CD4-positive, alpha-beta T cell treated with Interleukin-2 at 100 ng/mL for 4 hours (primary cell): ENCODE measurements at places on chromosomes 2 and 18.

DNA sequence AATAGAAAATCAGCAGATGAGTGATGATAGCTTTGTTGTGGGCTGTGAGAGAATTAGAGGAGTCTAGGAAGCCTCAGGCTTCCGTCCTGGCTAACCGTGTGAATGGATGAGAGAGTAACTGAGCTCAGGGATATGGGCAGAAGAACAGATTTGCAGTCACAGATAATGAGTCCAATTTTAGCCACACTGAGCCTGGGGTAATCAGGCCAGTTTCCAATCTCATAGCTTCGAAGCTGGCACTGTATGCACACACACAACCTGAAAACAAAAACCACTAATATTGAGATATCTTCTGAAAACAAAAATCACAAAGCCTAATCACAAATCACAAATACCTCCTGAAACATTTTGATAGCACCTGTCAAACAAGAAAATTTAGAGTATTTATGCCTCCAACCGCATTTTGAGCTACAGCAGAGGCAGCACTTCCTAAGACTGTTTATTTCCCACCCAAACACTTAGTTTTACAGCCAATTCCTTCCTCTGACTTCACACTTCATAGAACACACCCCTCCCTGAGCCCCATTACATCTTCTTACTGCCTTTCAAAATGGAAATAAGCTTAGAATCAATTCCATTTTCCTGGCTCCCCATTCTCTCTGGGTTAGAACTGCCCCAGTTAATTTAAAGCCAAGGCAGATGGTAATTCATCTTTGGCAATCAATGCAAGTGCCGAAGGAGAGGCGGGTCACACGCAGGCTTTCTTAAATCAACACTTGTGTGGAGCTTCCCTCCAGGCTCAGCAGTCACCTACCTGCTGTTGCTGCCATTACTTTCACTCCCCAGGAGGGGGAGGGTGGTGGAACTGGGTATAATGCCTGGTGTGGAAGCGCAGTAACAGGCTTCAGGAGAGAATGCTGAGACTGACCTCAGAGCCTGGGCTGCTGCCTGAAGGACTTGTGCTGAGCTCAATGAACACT, 18.9 kb downstream of the TTR start:
- no peak for DNase-seq

GRCh38 chr18:8826514-8826913, 121.2 kb downstream of the MTCL1 start:
- no peak for DNase-seq

DNA sequence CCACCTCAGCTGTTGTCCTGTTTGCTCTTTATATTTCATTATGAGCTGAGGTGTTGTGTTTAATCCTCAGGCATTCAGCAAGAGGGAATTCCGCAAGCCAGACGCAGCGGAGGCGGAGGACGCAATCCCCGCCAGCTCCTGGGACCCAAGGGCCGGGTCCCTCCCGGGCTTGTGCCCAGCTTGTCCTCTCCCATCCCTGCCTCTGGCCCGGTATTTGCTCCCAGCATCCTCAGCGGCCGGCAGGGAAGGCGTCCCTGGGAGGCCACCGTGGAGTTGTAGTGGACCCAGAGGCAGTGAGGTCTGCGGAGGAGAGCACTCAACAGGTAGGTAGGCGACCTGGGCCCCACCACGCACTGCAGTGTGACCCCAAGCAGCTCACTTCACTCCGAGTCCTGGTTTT, 42.5 kb upstream of the FOSL2 start:
- no peak for DNase-seq

DNA sequence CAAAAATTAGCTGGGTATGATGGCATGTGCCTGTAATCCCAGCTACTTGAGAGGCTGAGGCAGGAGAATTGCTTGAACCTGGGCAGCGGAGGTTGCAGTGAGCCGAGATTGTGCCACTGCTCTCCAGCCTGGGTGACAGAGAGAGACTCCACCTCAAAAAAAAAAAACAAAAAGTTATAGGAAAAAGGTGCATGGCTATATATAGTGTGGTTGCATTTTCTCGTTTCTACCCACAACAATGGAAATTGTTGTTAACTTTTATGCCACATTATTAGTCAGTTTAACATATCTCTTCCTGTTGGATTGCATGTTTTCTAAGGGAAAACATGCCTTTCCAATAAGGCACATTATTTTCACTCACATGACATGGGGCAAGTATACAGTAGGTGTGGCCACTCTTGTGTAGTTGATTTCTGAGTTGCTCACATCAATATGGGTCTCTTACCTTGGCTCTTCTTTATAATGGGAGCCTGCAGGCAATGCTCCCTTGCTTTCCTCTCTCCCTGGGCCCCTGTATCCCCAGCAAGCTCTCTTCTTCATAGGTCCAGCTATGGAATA, 610.0 kb downstream of the RNF144A start:
- DNase-seq = no peak

DNA sequence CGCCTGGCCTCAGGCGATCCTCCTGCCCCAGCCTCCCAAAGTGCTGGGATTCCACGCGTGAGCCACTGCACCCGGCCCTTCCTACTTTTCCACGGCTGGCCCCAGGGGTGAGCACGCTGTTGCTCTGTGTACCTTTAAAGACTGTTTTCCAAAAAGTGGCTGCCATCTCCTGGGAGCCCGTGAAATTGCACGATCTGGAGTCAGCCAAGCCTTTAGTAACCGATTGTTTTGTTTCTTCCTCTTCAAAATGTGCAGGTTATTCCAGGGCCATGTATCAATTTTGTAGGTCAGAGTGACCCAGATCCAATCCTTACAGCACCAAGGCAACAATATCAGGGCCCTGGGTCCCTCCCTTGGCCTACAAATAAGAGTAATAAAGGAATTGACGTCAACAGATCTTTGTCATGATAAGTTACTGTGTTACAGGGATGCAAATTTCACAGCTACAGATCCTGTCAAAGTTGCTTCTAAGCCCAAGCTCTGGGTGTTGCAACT, 135.6 kb upstream of the ZNF236 start:
- peak; percentile 11 for DNase-seq

DNA sequence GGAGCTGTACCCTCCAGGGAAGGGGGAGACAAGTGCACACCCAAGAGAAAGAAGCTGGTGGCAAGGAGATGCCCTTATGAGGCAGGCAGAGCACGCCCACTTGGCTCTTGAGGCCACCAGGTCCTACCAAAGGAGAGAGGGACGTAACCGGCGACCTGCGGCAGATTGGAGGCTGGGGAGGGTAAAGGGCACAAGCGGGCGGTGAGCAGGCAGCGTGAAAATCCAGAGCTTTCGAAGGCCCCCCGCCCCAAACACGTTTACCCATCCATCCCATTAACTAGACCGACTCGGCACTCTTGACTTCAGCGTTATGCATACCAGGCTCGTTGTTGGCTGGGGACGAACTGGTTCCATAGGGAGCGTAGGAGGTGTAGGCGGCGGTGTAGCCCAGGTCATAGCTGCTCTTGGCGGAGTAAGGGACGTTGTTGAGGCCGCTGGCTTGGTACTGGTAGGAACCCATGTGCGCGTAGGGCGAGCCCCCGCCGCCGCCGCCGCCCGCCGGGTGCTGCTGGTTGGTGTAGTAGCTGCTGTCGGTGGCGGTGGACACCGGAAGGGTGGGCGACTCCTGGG, 794 bp downstream of the DLX2 start:
- no peak for DNase-seq

GRCh38 chr2:241218131-241219029, 29.9 kb downstream of the ANO7 start:
- DNase-seq = peak; percentile 18

DNA sequence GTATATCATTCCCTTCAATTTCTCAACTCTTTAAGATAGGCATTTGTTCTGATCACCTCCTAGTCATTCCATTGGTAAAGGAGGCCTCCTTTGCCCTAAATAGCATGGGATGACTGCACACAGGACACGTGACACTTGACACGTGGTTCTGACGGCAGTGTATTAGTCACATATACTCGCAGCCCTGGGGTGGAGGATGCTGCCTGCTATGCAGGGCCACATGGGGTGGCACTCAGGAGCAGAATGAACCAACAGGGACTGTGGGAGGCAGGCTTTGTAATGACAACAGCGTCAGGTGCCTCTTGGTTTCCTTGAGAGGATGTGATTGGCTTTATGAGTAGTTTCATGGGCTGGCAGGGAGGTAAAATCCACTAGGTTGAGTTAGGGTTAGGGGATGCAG, 9.3 kb upstream of the KCNS3 start:
- no peak for DNase-seq

DNA sequence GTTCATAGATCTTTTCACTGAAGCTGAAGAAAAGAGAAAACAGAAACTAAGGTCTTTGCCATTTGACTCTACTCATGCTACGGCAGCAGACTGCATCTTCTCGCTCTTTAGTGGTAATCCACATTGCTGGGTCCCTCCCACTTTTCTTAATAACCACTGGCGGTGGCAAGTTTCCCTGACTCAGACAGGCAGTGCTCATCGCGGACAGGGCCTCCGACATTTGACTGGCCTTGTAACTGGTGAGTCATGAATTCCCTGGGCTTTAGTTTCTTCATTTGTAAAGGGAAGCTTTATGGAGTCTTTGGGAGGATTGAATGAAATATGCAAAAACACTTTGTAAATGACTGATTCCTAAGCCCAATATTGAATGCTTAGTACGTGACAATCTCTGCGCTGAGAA, 238.2 kb upstream of the RBBP8 start:
- no peak for DNase-seq
